ENCODE measurements at places on chromosomes 4 and X.

DNA sequence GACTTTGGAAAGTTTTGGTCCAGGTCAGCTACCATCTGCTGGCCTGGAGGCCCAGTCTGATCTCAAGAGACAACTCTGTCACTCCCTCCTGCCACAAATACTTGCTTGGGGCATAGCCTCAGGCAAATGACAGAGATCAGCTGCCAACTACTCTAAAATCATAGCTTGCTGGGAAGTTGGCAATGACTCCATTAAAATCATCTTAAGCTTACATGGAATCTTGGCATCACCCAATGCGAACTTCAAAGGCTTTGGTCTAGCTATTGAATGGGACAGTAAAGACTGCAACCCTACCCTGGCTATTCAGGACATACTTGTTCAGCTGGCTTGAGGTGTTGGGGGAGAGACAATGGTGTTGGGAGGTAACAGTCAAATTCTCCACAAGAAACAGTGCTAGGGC lies 7.0 kb upstream of the USO1 start:
- DNase-seq: no peak

GRCh38 chrX:96971812-96972211 lies 88.1 kb downstream of the RPA4 start:
- no peak for DNase-seq

- no peak for DNase-seq
Observed at GRCh38 chr4:66489783-66490452, 819.6 kb upstream of the EPHA5 start.

- peak; percentile 2 for DNase-seq
Observed at GRCh38 chr4:143185253-143186107, 763 bp downstream of the USP38 start.

DNA sequence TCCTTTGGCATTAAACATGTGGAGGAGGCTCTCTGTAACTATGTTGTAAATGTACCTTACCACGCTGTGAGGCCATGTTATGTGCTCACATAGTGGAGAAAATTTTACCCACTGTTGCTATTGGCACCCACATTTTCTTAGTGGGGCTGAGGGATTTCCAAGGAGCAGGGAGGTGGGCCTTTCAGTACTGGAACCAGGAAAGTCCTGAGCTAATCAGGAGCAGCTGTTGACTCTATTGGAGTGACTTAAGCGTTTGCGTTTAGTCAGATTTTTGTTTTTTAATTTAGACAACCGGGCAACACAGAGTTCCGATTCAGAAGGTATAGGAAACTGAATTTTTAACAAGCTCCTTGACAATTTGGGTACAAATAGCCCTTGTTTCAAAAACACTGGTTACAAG lies 30.7 kb upstream of the WDR17 start:
- DNase-seq: no peak

GRCh38 chrX:115232933-115233496 lies 881 bp downstream of the LRCH2 start:
- no peak for DNase-seq

- no peak for DNase-seq
Observed at GRCh38 chr4:24932515-24933225, 19.8 kb upstream of the CCDC149 start.

DNA sequence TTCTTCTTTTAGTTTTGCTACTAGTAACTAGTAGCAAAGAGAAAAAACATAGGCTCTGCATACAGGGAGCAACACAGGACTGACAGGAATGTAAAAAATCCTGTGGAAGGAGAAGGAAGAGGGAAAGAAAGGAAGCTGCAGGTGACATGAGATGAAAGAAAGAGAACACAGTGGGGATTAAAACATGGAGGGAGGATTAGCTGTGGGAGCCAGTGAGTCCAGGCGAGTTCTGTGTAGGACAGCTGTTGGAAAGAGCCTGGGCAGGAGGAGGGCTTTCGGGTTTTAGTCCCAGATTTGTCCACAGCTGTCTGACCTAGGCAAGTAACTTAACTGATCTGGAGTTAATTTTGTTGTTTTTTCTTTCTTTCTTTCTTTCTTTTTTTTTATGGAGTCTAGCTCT lies 21.6 kb downstream of the CCNG2 start:
- DNase-seq: no peak

DNA sequence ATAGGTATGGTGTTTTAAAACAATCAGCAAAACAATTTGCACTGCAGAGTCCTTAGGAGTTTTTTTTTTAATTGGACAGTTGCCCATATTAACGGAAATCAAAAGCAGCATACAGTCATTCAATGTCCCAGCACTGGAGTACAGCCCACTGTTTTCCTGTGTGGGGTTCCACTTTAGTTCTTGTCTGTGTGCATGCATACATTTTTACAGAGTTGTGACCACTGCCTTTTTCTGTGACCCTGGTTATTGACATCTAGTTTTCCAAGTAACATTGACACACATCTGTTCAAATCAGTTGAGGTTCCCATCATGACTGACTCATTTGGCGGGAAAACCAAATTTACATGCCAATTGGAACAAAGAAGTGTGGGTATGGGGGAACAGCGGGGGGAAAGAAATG lies 83.3 kb downstream of the HPRT1 start:
- DNase-seq: no peak

DNA sequence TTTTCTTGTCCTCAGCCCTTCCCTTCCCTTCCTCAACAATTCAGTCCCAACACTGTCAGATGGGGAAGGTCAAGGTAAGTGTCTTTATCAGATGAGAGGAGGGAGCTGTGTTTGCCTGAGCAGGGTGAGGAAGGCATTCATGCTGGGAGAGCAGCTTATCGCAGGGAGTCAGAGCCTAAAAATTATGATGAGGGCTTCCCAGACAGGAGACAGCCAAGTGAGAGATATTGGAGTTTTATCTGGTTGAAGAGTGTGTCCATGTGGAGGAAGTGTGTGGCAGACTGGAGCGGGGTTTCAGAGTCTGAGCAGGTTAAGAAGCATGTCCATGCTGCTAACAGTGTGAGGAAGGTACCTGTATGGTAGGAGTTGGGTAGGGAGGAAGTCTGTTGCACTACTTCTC lies 18.4 kb downstream of the BEX4 start:
- DNase-seq: no peak

DNA sequence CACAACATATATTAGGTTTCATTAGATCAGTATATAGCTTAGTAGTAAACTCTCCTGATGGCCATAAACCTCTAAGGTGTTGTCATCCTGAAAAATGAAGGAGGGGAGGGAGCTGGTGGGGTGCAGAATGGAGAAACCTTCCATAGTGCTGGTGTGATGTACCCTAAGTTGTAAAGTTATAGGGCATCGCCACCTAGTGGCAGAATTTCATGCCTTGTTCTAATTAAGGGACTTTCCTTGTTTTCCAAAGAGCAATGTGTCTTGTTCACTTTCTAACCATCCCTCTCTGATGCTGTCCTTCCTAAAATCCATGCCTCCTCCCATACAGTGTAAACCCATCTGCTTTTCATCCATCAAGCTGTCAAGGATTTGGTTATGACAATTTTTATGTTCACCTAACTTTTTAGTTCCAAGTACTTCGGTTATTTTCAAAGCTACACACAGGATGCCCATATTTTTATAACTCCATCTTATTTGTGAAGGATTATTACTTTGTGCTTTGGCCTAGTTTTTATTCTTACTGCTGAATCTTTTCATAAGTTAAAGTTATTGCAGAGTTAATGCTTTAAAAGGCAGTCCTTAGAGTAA lies 4.5 kb downstream of the NBDY start:
- peak; percentile 71 for DNase-seq

GRCh38 chr4:55008166-55009056 lies 117.0 kb downstream of the KDR start:
- DNase-seq: no peak

GRCh38 chr4:140094438-140095420 lies 59.3 kb downstream of the MAML3 start:
- DNase-seq: peak; percentile 61
